ENCODE measurements at places on chromosomes 7 and 10.

GRCh38 chr7:124187962-124188361, 155.1 kb upstream of the TMEM229A start:
- no peaks in the 10 kb centered on the region for H3K4me1 ChIP-seq
- no peak overlapping the region for H3K4me3 ChIP-seq
- no peaks in the 10 kb centered on the region for H3K36me3 ChIP-seq
- no peaks in the 10 kb centered on the region for H3K27me3 ChIP-seq
- no peak for DNase-seq

DNA sequence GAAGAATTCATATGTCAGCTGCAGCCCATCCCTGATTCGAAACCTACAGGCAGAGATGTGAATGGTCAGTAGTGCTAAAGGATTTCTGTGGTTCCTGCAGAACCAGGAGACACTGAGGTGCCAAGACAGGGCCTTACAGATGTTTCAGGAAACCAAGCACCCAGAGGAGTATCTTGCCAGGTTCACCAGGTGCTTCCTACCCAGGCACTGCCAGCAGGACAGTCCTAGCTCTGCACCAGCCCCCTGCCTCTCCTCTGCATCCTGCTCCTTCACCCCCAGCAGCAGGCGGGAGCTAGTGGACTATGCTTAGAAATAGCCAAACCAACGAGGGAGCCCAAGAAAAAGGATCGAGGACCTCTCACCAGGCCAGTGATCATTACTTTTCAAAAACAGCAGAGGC, 4.2 kb upstream of the IKZF1 start:
- H3K36me3 ChIP-seq, result peaks cover 3% of the 10 kb centered on the region
- H3K4me1 ChIP-seq, result peaks cover 36% of the 10 kb centered on the region
- H3K27me3 ChIP-seq, result no peaks in the 10 kb centered on the region
- no peak overlapping the region for H3K4me3 ChIP-seq

DNA sequence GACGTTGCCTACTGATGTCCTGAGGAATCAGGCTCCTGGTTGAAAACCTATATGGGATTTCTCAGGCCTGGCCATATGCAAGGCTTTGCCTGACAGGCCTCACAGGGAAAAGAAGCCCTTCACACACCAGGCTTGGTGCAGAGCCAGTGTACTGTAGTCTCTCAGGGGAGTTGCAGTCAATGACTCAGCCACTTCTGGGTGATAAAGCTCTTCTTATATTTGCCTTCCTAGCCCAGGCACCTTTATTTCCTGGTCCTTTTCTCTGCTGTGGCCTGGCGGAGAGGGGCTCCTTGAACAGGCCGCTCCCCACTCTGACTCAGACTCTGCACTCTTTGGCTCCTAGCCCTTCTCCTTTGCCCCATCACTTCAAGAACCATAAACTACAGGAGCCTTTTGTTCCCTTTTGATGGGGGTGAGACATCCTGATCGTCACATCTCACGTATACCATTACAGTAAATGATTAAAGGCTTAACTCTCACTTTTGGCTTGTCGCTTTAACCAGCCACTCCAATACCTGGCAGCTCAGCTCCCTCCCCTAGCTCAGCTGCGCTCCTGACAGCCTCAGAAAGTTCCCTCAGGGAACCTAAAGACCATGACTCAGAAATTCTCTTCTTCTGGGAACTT, 33.5 kb downstream of the DPY19L1 start:
- no peaks in the 10 kb centered on the region for H3K27me3 ChIP-seq
- H3K4me3 ChIP-seq, result no peak overlapping the region
- no peak overlapping the region for H3K27ac ChIP-seq
- no peaks in the 10 kb centered on the region for H3K4me1 ChIP-seq
- peaks cover 21% of the 10 kb centered on the region for H3K36me3 ChIP-seq

GRCh38 chr7:15813448-15813847, 127.0 kb upstream of the MEOX2 start:
- no peaks in the 10 kb centered on the region for H3K27me3 ChIP-seq
- H3K4me1 ChIP-seq, result no peaks in the 10 kb centered on the region
- no peaks in the 10 kb centered on the region for H3K36me3 ChIP-seq
- H3K4me3 ChIP-seq, result no peak overlapping the region

DNA sequence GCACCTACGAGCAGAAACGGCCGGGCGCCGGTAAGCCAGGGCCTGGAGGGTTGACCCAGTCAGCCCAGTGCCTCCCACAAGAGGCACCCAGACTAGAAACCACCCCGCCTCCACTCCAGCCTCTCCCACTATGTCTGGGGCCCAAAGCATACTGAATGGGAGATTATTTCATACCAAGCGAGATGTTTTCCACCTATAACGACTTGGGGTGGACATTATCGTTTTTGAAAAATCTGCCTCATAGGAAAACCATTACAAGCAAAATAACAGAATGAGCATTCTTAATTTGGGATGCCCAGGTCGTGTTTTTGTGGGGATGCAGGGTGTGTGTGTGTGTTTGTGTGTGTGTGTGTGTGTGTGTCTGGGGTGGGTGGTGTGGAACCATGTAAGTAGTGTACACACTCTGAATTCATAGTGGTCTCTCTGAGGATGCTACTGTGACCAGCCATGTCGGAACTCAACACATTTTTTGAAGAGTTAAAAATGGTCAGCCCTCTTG, 1.6 kb downstream of the HOXA6 start:
- no peak overlapping the region for H3K27ac ChIP-seq
- H3K27me3 ChIP-seq, result peaks cover 47% of the 10 kb centered on the region
- no peak for DNase-seq
- no peak overlapping the region for H3K4me3 ChIP-seq
- no peaks in the 10 kb centered on the region for H3K36me3 ChIP-seq
- peaks cover 14% of the 10 kb centered on the region for H3K4me1 ChIP-seq

- DNase-seq, result no peak
- peaks cover 14% of the 10 kb centered on the region for H3K36me3 ChIP-seq
- H3K4me3 ChIP-seq, result no peak overlapping the region
- H3K27ac ChIP-seq, result no peak overlapping the region
- no peaks in the 10 kb centered on the region for H3K27me3 ChIP-seq
These were observed 131.3 kb downstream of the ADK start for GRCh38 chr10:74282151-74282847.

DNA sequence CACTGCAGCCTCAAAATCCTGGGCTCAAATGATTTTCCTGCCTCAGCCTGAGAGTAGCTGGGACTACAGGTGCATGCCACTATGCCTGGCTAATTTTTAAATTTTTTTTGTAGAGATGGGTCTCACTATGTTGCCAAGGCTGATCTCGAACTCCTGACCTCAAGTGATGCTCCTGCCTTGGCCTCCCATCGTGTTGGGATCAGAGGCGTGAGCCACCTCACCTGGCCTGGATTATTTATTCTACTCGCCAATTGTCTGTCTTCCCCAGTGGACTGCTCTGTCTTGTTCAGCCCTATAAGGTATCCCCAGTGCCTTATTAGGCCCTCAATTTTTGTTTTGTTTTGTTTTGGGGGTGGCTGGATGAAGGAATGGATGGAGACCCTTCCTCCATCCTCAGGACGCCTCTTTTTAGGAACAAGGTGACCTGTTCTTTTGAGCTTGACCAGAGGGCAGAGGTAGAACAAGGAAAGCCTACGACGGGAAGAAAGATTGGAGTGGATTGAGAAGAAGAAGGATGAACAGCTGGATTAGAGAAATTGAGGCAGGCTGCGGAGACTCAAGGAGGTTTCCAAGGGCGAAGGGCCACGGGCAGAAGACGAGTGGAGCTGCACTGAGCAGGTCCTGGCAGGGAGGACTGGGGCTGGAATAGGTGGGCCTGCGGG, 541 bp upstream of the DENND10 start:
- H3K27ac ChIP-seq, result peak overlapping the region; percentile 87
- H3K36me3 ChIP-seq, result no peaks in the 10 kb centered on the region
- DNase-seq, result no peak
- H3K4me1 ChIP-seq, result peaks cover 14% of the 10 kb centered on the region
- H3K27me3 ChIP-seq, result no peaks in the 10 kb centered on the region
- H3K4me3 ChIP-seq, result peak overlapping the region; percentile 89

- H3K27ac ChIP-seq, result peak overlapping the region; percentile 86
- no peak for DNase-seq
- H3K4me1 ChIP-seq, result peaks cover 99% of the 10 kb centered on the region
- peak overlapping the region; percentile 44 for H3K4me3 ChIP-seq
These were observed 62.6 kb downstream of the IKZF1 start for GRCh38 chr7:50367100-50367499.

DNA sequence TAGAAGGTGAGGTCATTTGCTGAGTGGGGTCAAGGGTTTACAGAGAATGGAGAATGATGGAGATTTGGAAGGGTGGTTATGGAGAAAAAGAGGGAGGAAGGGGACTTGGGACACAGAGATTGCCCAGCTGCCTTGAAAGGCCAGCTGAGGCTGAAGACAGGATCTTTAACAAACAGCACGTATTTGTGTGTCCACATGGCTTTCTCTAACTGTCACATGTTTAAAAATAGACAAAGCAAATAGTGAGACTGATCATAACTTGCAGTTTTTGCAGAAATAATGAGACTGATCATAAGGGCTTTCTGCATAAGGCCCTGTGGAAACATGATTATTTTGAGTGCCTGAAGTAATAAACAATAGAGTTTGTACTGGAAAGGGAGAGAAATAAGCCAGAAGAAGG, 212.7 kb downstream of the HDAC9 start:
- H3K4me3 ChIP-seq, result no peak overlapping the region
- no peaks in the 10 kb centered on the region for H3K36me3 ChIP-seq
- no peaks in the 10 kb centered on the region for H3K27me3 ChIP-seq
- no peaks in the 10 kb centered on the region for H3K4me1 ChIP-seq

DNA sequence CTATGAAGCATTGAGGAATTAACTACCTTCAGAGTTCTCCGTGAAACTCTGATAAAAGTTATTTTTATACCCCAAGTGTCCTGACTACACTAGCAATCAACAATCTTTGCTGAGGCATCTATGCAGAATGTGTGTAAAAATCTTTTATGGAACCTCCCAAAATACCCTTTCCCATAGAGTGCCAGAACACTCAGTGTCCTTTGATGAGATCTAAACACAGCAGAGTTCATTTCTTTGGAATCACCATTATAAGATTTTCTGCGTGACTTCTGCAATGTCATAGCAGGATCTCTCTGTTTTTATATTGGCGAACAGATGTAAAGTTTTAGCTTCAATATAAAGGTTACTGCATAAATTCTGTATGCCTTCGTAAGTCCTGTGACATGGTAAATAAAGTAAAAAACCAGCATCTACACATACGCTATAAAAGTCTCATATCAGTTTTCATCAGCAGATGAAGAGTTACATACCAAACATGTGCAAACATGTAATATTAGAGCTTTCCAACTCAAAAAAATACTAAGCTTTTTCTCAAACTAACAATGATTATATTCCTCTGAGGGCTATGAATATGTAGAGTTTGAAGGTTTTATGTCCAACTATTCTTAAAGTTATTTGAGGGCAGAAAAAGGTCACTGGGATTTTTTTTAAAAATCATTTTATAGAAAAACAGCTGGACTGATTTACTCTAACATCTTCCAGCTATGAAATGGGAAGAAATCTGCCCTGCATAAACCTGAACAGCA, 67.2 kb downstream of the SKIDA1 start:
- no peak overlapping the region for H3K27ac ChIP-seq
- DNase-seq, result no peak

DNA sequence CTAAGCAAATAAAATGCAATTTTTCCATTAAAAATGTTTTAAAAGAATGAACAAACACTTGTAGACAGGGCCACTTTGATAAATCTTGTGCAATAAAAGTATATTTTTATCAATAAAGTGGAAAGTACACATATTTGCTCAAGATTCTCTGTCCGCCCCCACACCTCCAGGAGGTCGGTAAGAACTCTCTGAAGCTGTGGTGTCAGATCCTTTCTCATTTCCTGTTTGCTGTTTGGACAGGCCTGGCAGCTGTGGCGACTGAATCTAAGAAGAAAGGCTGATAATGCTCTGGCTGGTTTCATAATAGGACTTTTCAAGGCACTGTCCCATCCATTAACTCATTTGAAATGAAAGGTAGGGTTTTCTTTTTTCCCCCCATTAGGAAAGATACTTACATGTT, 15.3 kb upstream of the ASB4 start:
- H3K4me3 ChIP-seq, result no peak overlapping the region
- no peak for DNase-seq
- H3K27ac ChIP-seq, result peak overlapping the region; percentile 43
- no peaks in the 10 kb centered on the region for H3K36me3 ChIP-seq

- no peak overlapping the region for H3K27ac ChIP-seq
- DNase-seq, result no peak
- H3K36me3 ChIP-seq, result no peaks in the 10 kb centered on the region
- no peaks in the 10 kb centered on the region for H3K27me3 ChIP-seq
- H3K4me3 ChIP-seq, result no peak overlapping the region
These were observed 519.5 kb upstream of the ZWINT start for GRCh38 chr10:56880606-56881005.

DNA sequence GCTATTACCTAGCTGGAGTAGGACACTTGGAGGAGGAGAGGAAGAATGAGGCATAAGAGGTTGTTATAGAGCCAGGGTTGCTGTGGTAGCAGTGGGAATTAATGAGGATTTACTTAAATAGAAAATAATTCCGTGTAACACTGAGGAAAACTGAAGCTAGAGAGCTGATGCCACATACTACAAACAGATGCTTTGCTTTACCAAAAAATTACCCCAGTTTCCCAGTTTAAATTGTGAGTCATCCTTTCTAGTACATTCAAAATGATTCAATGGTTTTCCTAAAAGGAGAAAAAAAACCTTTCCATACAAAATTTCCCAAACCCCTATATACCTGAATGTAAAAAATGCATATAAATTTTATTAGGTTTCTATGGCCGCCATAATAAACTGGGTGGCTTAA, 58.3 kb downstream of the ZNF518A start:
- H3K4me1 ChIP-seq, result no peaks in the 10 kb centered on the region
- DNase-seq, result no peak
- H3K4me3 ChIP-seq, result no peak overlapping the region
- peaks cover 18% of the 10 kb centered on the region for H3K36me3 ChIP-seq
- H3K27ac ChIP-seq, result no peak overlapping the region

DNA sequence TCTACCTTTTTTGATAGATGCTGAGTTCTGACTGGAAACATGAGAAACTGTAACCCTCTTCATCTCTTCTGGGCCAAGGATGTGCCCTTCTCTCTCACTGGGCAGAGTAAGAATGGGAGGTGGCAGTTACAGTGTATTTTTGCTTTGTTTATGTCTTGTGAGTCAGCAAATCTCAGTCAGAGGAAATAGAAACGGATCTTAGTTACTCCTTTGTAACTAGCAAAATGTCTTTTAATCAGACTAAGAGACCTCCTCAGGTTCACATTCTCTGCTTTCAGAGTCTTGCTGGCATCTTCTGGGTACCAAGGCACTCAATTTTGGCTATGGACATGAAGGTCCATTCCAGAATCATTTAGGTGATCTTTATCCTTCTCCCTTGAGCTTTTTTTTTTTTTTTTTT, 70.9 kb downstream of the HHEX start:
- peaks cover 2% of the 10 kb centered on the region for H3K4me1 ChIP-seq
- no peak for DNase-seq
- H3K36me3 ChIP-seq, result no peaks in the 10 kb centered on the region
- H3K27ac ChIP-seq, result no peak overlapping the region

- H3K36me3 ChIP-seq, result no peaks in the 10 kb centered on the region
- no peaks in the 10 kb centered on the region for H3K27me3 ChIP-seq
- DNase-seq, result no peak
- H3K4me1 ChIP-seq, result peaks cover 73% of the 10 kb centered on the region
- peak overlapping the region; percentile 45 for H3K27ac ChIP-seq
- H3K4me3 ChIP-seq, result peak overlapping the region; percentile 0
These were observed 26.9 kb downstream of the CCDC6 start for GRCh38 chr10:59879363-59879913.

GRCh38 chr7:150806863-150807262, 6.3 kb downstream of the TMEM176A start:
- peaks cover 23% of the 10 kb centered on the region for H3K36me3 ChIP-seq
- no peak for DNase-seq
- no peak overlapping the region for H3K4me3 ChIP-seq
- peaks cover 3% of the 10 kb centered on the region for H3K4me1 ChIP-seq
- H3K27me3 ChIP-seq, result peaks cover 35% of the 10 kb centered on the region
